Esophagus squamous epithelium (tissue), 5 donors: ENCODE measurements at places on chromosomes 2 and 18. TPM values are rescaled to one million over a fixed set of nuclear protein-coding genes. Genes with fewer than 3 reads are reported as not detected.

Gene SLC9A2
- not detected for total RNA-seq

GRCh38 chr2:237790353-237790752 lies 8.2 kb upstream of the RBM44 start:
- no peak overlapping the region for H3K4me3 ChIP-seq
- no peaks in the 10 kb centered on the region for H3K27me3 ChIP-seq

DNA sequence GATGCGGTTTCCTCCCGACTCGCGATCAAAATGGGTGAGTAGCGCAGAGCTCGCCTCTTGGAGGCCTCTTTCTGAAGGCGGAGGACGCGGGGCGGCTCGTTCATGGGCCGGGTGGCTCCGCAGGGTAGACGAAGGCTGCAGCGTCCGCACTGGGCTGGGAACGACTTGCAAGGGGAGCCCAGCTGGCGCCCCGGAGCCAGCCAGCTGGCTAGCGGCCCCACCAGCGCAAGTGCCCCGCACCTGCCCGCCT lies 328 bp upstream of the PASK start:
- peak overlapping the region; percentile 94 for H3K27ac ChIP-seq
- H3K4me1 ChIP-seq, result peaks cover 36% of the 10 kb centered on the region
- no peak for DNase-seq
- no peaks in the 10 kb centered on the region for H3K36me3 ChIP-seq
- peak overlapping the region; percentile 100 for H3K4me3 ChIP-seq

DNA sequence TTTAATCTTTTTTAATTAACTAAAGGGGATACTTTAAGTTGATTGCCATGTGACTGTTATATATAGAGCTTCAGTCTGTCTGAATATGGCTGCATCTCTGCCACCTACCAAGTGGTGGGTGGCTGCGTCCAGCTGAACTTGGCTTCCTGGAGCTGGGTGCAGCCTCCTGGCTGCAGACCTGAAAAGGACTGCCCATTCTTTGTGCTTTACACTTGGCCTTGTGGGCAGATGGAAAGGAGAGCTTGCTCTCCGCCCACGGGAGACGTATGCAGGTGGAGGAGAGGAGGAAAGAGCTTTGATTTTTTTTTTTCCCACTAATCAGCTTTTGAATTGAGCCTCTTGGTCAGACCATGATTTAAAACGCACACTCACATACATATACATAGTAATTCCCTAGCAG lies 34.7 kb downstream of the NCK2 start:
- no peak overlapping the region for H3K27ac ChIP-seq
- H3K4me1 ChIP-seq, result peaks cover 14% of the 10 kb centered on the region
- no peaks in the 10 kb centered on the region for H3K36me3 ChIP-seq
- H3K4me3 ChIP-seq, result no peak overlapping the region
- no peaks in the 10 kb centered on the region for H3K27me3 ChIP-seq

- no peak for DNase-seq
- no peaks in the 10 kb centered on the region for H3K36me3 ChIP-seq
- peaks cover 2% of the 10 kb centered on the region for H3K4me1 ChIP-seq
- peaks cover 4% of the 10 kb centered on the region for H3K27me3 ChIP-seq
- no peak overlapping the region for H3K4me3 ChIP-seq
Observed at GRCh38 chr2:231370429-231370748, 25.1 kb upstream of the B3GNT7 start.

- no peaks in the 10 kb centered on the region for H3K27me3 ChIP-seq
- DNase-seq, result no peak
- H3K4me3 ChIP-seq, result no peak overlapping the region
Observed at GRCh38 chr2:205754285-205754923, 72.1 kb downstream of the NRP2 start.

Gene SERPINB5
- 363 TPM for total RNA-seq

Gene INPP5D
- total RNA-seq, result 4.4 TPM

- H3K4me1 ChIP-seq, result peaks cover 10% of the 10 kb centered on the region
- no peak overlapping the region for H3K4me3 ChIP-seq
- DNase-seq, result no peak
- H3K27me3 ChIP-seq, result no peaks in the 10 kb centered on the region
Observed at GRCh38 chr18:79495591-79496071, 99.9 kb downstream of the NFATC1 start.

DNA sequence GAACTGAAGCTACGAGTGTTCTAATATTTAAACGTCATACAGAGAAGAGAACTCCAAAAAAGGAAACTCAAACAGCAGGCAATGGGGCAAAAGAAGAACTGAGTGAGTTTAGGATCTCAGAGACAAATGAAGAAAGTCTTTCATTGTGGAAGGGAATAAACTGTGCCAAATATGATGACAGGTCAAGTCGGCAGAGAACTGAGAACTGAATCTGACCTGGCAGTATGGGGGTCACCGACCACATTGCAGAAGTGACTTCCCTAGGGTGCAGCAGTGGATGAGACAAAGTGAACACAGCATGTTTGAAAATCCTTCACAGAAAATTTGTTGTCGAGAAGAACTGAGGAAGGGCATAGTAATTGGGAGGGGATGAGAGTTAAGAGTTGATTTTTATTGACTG lies 55.9 kb downstream of the TTC21B start:
- no peak for DNase-seq
- H3K27ac ChIP-seq, result no peak overlapping the region
- no peak overlapping the region for H3K4me3 ChIP-seq
- H3K36me3 ChIP-seq, result no peaks in the 10 kb centered on the region
- no peaks in the 10 kb centered on the region for H3K4me1 ChIP-seq

- H3K27ac ChIP-seq, result no peak overlapping the region
- H3K36me3 ChIP-seq, result no peaks in the 10 kb centered on the region
- no peak for DNase-seq
- H3K4me1 ChIP-seq, result no peaks in the 10 kb centered on the region
Observed at GRCh38 chr2:149400997-149401396, 70.6 kb downstream of the LYPD6 start.

GRCh38 chr2:133515271-133515670 lies 53.0 kb downstream of the NCKAP5 start:
- no peak overlapping the region for H3K4me3 ChIP-seq
- H3K27ac ChIP-seq, result no peak overlapping the region
- no peaks in the 10 kb centered on the region for H3K36me3 ChIP-seq
- no peak for DNase-seq
- H3K27me3 ChIP-seq, result no peaks in the 10 kb centered on the region

Gene RESP18
- total RNA-seq, result not detected
